Amniotic stem cell (primary cell): ENCODE measurements at places on chromosomes 13 and 19.

- no peak for DNase-seq
Observed at GRCh38 chr13:101529422-101529821, 76.9 kb downstream of the ITGBL1 start.

DNA sequence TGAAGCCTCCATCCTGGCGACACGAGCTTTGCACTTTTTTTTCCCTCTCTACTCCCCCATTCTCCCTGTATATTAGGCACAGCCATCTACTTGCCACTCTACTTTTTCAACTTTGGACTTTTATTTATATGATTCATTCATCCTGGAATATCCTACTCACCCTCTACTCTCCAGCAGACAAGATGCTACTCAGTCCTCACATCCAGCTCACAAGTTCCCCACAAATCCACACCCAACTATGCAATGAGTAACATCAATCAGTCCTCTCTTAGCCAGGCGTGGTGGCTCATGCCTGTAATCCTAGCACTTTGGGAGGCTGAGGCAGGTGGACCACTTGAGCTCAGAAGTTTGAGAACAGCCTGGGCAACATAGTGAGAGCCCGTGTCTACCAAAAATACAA, 23.9 kb upstream of the URAD start:
- no peak for DNase-seq

GRCh38 chr13:111937777-111938311, 129.1 kb upstream of the SOX1 start:
- no peak for DNase-seq

GRCh38 chr13:80502359-80502758, 161.4 kb upstream of the SPRY2 start:
- DNase-seq: no peak

DNA sequence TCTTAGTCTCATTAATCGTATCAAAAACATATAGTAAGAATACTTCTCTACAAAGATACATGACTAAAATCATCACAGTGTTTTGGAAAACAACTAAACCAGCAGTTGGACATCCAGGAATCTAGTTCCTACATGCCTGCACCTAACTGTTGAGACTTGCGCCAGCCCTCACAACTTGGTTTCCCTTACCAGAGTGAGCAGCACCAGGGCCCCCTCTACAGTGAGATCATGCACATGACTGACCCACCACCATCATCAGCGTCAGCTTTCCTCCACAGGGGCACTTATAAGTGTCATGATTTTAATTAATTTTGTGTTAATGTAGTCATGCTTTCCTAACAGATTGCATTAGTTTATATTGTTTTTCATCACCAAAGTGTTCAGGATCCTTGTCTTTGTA, 1322.0 kb downstream of the EFNB2 start:
- no peak for DNase-seq

- DNase-seq: no peak
Observed at GRCh38 chr13:75425216-75426009, 56.6 kb downstream of the TBC1D4 start.

GRCh38 chr13:70893832-70894231, 785.6 kb upstream of the KLHL1 start:
- no peak for DNase-seq

- DNase-seq: peak; percentile 18
Observed at GRCh38 chr19:44848036-44848811, 2.1 kb downstream of the NECTIN2 start.

GRCh38 chr13:102580552-102581169, 16.1 kb upstream of the TPP2 start:
- peak; percentile 24 for DNase-seq

DNA sequence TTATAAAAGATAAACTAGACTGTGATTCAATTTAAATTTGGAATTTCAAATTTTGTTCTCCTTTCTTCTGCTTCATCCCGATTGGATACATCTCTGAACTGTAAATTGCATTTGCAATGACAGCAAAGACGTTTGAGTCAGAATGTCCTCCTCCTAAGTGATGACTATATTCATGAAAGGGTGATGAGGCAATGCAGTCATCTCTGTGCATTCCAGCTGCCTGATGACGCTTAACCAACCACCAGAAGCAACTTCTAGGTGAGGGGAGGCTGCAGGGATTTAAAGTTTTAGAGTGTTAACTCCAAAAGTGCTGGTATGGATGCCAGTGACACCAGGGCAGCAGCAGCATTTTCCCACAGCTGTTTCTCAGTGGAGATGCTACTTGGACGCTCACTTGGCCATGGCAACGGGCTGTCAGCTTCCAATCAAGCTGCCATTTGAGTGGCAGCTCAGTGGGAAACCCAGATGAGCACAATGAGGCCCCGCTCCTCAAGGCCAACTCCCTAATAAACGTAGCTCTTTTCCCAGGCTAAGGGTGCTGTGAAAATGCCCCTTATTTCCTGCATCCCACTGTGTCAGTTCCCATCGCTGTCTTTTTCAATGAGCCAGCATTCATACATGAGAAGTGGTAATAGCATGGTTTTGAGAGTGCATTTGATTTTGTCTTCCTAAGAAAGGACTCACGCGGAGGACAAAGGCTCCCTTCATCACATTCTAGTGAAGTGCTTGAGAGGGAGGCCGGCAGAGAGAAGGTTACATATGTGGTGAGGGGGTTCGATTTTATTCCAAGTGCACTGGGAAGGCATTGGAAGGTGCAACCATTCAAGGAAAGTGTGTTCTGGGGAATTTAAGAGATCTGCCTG, 45.2 kb upstream of the AMER2 start:
- no peak for DNase-seq

- DNase-seq: no peak
Observed at GRCh38 chr19:18586306-18586705, 2.3 kb upstream of the REX1BD start.

GRCh38 chr19:49422407-49423070, 702 bp downstream of the PTH2 start:
- no peak for DNase-seq

GRCh38 chr19:5880604-5881078, 10.3 kb upstream of the FUT5 start:
- no peak for DNase-seq

DNA sequence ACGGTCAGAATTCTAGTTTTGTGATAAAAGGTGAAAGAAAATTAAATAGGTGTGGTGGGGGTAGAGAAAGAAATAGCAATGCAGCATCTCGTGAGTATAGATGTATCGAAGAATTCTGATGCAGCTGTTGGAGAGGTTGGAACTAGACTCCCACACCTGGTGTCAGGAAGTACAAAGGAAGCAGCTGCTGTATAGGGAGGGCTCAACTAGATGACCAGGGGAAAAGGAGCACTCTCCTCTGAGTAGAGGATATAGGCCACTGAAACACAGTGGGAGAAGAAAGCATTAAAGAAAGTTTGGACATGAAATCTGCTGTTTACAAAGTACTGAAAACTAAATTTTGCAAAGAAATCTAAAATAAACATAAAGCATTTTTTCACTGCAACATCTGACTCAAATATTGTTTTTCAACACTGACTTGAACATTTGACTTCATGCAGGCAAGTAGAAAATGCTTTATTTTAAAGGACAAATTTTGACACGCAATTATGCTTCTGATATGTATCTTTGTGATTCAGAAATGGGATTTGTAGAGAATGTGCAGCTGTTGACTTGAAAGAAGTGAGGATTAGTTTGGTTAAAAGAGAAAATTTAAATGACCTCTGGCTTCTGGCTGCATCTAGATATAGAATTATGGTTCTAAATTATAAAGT, 82.2 kb downstream of the MIPEP start:
- DNase-seq: no peak

DNA sequence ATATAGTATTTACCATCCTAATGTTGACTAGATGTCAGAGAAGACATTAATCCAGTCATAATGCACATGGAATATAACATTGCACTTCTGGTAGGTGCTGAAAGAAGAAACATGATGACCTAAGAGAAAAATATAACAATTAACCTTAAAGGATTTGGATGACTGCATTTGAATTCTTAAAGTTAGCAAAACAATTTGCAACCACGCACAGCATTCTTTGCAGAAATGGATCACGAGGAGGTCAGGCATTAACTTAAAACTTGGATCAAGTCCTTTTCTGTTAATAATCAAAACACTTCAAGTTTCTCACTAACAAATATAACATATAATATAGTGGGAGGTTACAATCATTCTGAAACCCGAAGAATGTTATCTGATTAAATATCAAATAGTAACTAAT, 525.0 kb upstream of the SLITRK6 start:
- DNase-seq: no peak

GRCh38 chr13:83815598-83815997, 66.7 kb downstream of the SLITRK1 start:
- no peak for DNase-seq

- DNase-seq: no peak
Observed at GRCh38 chr19:15072930-15073647, 8.9 kb upstream of the OR1I1 start.

DNA sequence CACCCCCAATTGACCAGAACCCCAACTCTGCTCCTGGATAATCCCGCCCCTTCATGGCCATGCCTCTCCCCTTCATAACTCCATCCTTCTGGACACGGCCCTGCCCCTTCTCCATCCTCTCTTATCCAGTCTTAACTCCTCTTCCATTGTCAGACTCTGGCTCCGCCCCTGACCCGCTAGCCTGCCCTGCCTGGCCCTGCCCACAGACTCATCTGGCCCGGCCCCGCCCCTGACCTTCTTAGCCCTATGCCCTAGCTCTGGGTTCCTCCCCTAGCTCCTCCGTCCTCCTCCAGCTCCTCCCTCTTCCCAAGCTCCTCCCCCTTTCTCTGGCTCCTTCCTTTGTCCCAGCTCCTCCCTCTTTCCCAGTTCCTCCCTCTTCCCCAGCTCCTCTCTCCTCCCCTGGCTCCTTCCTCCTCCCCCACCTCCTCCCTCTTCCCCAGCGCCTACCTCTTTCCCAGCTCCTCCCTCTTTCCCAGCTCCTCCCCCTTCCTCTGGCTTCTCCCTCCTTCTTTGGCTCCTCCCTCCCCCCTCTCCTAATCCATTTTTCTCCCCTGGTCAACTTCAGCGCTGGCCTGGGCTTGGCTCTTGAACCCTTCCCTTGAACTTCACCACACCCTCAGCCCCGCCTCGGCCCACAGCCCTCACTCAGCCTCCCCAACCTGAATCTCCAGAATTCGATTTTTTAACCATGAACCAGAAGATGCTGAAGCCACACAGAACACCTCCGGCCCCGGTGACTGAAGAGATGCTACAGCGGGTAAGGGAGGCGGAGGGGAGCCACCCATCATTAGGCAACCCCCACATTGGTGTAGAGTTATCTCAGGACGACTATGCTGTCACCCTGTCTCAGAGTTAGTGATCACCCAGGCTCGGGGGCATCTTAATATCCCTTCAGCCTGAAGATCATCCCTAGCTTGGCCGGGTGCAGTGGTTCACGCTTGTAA, 9.2 kb upstream of the ZNF358 start:
- no peak for DNase-seq
